ENCODE measurements at places on chromosomes 5 and 9.
A peak's percentile ranks its signal among the peaks of the same experiment; 100 is the strongest.

- no peak for DNase-seq
Measured at GRCh38 chr9:72636621-72637020, 115.2 kb downstream of the TMC1 start.

DNA sequence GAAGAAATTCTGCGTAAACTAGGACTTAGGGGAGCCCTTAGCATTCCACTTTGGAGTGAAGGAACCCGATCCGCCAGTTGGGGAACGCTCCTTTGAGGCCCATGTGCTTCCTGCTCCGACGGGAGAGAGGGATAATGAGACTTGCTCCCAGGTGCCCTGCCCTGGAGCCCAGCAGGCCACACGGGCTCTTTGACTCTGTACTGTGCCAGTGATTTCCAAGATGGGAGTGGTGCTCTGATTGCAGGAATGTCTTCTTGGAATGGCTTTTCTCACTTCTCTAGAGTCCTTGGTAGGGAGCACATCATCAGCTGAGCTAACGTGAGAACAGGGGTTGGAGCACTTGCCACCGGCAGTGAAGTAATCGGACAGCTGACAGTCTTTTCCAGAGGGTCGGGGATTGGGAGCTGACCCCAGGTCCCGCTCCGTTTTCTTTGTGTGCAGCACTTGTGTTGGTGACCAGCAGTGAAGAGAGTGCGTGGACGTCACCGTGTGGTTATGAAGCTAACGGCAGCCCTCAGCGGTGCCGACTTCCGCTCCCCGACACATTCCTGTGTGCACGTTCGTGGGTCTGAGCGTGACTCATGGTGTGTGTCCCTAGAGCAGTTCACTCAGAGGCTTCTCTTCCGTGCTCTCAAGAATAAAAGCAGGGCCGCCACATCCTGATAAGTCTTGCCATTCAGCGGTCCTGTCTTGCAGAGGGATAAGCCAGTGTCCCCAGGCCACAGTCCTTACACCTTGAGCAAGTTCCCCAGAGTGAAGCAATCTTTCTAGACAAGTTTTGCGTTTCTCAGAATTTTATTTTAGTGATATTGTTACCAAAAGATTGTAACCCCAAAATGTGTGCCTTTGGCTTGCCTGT lies 25.6 kb downstream of the ABL1 start:
- peak; percentile 40 for DNase-seq

GRCh38 chr9:130977811-130978221 lies 31.2 kb upstream of the LAMC3 start:
- no peak for DNase-seq

DNA sequence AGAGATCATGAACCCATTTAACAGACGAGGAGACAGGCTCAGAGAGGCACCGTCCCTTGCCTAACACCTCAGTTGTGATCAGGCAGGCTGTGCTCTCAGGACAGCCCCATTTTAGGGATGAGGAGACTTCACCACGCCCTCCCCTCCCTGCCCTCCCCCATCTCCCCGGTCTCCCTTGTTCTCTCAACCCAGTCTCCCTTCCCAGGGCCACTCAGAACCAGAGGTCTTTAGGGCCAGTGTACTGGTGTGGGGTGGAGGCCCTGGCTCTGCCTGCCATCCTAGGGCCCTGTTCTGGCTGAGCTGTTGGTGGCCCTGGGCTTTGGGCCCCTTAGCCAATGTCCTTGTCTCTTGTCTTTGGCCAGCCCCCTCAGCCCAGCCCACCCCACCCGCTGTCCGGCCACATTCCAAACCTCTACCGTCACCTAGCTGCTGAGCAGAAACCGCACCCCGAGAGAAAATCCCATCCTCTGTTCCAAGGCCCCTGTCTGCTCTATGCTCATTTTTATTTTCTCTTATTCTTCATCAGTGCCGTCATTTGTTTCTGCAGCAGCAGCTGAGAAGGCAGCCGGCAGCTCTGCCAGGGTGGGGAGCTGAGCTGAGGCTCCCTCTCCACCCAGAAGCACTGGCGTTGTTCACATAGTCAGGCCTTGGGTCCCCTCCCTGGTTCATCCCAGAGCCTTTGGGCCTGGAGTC lies 33.9 kb downstream of the OLFML2A start:
- no peak for DNase-seq

DNA sequence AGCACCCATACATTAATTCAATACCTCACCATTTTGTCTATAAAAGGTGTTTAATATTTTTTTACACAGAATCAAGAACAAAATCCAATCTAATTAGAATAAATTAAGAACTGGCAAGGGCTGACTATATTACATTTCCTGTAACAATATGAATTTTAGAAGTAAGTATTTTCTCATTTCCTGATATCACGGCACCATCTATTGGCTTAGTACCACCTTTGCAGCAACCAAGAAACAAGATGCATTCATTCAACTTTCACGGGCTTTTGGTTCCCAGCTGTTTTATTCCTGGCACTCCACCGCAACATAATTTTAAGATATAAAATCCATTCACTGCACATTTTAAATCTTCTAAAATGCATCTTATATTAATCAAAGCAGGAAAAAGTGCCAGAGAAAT lies 20.6 kb downstream of the PSMB7 start:
- DNase-seq = no peak

GRCh38 chr9:113774963-113775362 lies 101.1 kb upstream of the ZNF618 start:
- no peak for DNase-seq

- no peak for DNase-seq
Measured at GRCh38 chr5:135423146-135423845, 23.9 kb downstream of the DCANP1 start.

DNA sequence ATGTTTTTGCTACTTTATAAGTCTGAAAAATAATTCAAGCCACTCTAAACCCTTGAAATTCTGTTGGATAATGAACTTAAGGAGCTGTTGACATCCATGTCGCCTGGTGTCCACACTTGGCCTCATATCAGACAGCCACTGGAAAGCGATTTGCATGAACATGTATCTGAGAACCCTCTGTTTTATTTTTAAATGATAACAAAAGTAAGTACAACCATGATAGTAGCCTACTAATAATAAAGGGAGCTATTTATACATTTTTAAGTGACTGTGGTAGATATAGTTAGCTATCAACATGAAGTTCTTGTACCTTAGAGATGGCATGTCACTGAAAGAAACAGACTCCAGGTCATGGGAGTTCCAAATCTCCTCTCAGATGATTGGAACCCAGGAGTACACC lies 53.3 kb downstream of the PLCXD3 start:
- DNase-seq = no peak

GRCh38 chr9:133715866-133716563 lies 22.1 kb downstream of the SARDH start:
- no peak for DNase-seq

DNA sequence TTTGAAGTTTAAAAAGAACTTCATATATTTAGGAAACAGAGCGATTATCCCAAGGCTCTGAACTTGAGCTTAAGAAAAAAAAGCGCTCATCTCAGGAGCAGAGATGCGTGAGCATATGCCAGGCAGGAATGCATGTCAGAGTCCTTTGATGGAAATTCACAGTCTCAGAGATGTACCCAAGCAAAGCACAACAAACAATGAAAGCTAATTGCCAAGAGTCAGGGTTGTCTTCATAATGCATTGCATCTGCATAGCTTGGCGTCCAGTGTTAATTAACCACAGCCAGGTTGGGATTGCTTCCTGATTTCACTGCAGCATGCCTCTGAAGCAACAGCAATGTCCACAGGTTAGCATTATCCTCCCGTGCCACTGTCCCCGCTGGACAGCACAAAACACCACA lies 907.0 kb upstream of the DMAC1 start:
- no peak for DNase-seq

- no peak for DNase-seq
Measured at GRCh38 chr9:136229096-136230065, 16.2 kb downstream of the QSOX2 start.

GRCh38 chr5:80117446-80117845 lies 82.3 kb downstream of the THBS4 start:
- DNase-seq = no peak

DNA sequence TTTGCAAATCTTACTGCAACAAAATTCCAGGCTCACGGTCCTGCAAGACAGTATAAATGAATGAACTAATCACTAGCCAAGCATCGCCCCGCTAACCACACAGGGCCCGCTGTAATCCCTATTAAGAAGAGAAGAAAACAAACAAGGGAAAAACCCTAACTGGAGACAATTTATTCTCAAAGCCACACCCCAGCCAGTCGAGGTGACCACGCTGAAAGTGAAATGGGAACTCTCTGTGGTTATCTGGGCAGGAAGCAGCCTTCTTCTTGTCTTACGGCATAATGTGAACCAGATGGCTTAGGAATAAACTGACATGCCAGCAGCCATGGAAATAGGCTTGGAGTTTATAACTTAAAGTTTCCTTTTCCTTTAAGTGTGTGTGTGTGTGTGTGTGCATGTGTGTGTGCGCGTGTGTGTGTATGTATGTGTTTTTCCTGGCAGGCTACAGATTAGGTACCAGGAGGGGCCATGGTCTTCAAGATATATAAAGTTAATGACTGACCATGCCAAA lies 120.2 kb downstream of the SEMA6A start:
- no peak for DNase-seq

GRCh38 chr9:107907255-107907654 lies 417.7 kb upstream of the KLF4 start:
- no peak for DNase-seq

DNA sequence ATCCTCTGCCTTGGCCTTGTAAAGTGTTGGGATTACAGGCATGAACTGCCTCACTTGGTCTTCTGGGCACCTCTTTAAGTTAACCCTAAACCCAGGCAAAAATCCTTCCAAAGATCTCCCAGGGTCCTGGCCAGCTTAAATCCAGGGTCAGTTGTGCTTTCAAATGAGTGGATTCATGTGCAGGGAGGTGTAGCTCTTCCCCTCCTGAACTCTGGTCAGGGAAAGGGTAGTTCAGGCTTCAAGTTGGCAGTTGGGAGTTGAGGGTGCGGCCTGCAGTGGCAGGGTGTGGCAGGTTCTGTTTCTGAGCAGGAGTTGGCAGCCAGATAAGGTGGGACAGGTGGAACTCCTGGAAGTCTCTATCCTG lies 3.6 kb downstream of the HNRNPAB start:
- no peak for DNase-seq

DNA sequence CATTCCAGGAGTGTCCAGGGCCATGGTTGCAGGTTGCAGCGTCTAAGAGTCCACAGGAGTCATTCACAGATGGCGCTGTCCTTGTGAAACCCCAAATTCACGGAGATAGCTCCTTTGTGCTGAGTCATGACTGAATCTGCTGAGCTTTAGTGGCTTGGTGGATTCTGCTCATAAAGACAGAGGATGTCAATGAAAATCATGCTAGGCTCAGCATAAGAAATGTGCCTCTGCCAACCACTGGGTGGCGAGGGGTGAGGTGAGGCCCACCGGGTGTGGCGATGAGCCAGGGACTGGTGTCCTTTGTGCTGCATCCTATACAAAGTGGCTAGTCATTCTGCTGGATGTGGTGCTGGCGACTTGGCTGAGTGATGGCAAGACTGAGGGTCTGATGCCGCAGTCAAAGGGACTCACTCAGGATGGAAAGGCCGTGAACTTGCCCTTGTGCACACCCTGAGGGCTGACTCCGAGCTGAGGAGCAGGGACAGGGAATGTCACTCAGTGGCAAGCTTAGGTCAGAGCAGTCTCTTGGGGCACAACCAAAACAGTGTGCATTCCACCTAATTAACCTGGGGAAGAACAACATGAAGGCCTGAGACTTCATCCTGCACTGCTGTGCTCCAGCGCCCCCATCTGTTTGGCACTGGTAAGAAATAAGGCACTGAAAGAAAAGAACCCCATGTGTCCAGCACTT lies 71.5 kb downstream of the DAP start:
- DNase-seq = peak; percentile 19

- no peak for DNase-seq
Measured at GRCh38 chr5:32810804-32811203, 99.7 kb downstream of the NPR3 start.

GRCh38 chr9:6226696-6227095 lies 11.1 kb downstream of the IL33 start:
- no peak for DNase-seq

- no peak for DNase-seq
Measured at GRCh38 chr5:150064681-150065220, 21.6 kb downstream of the CSF1R start.

DNA sequence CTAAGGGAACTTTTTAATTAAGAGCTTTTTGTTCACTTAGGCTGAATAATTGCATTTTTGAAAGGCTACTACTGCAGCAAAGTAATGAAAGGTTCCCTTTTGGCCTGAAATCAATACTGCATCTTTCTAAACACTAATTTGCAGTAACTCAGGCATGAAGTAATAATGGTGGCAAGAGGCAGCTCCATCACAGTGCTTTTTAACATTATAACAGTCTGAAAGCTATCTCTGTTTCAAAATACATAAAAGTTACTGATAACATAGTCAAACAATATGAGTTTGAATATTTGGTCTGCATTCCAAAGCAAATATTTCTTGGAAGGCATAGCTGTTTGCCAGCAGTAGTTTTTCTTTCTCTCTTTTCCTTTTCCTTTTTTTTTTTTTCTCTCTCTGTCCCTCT lies 113.4 kb downstream of the FBN2 start:
- no peak for DNase-seq

GRCh38 chr5:42828671-42829070 lies 17.0 kb upstream of the SELENOP start:
- no peak for DNase-seq

DNA sequence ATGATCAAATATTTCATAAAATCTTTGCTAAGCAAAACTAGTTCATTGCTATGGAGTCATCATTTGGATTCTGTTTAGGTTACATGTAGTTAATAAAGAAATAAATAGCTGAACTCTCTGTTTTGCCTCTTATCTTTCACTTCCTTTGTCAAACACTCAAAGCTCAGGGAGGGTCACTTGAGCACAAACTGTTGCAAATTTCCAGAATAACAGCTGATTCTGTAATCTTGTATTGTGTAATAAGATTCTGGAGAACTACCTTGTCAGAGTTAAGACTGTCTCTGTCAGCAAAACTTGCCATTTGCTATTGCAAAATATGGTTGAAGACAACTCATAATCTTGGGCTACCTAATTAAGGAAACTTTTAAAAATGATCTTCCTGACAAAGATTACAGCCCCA lies 182.0 kb upstream of the MOCS2 start:
- DNase-seq = no peak

DNA sequence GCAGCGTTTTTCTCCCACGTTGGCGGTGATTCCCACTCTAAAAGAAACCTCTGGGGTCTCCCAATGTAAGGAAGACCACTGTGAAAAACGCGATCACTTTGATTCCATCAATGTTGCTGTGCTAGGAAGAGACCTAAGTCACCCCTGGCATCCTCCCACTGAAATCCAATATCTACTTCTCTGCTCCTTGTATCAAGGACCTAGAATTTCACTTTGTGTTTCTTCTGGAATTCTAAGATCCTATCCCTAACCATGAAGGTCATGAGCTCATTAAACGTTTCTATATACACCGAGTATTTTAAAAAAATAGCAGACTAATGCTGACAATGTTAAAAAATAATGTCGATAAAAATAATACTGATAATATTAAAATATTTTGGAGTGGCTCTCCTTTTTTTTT lies 118.8 kb upstream of the MYO10 start:
- DNase-seq = no peak

DNA sequence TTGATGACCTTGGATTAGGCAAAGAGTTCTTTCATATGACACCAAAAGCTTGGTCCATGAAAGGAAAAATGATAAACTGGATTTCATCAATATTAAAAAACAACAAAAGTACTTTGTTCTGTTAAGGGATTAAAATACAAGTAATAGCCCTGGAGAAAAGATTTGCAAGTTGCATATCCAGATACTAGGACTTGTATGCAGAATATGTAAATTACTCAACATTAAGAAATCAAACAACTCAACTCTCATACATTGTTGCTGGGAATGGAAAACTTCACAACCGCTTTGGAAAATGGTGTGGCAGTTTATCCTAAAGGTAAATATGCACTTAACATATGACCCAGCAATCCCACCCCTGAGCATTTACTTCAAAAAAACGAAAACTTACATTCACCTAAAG lies 112.0 kb downstream of the ADAMTS19 start:
- no peak for DNase-seq

GRCh38 chr9:132059361-132059760 lies 20.3 kb downstream of the MED27 start:
- no peak for DNase-seq
